Fibroblast of mammary gland (primary cell): ENCODE measurements at places on chromosomes 7 and 10.
A peak's percentile ranks its signal among the peaks of the same experiment; 100 is the strongest.

DNA sequence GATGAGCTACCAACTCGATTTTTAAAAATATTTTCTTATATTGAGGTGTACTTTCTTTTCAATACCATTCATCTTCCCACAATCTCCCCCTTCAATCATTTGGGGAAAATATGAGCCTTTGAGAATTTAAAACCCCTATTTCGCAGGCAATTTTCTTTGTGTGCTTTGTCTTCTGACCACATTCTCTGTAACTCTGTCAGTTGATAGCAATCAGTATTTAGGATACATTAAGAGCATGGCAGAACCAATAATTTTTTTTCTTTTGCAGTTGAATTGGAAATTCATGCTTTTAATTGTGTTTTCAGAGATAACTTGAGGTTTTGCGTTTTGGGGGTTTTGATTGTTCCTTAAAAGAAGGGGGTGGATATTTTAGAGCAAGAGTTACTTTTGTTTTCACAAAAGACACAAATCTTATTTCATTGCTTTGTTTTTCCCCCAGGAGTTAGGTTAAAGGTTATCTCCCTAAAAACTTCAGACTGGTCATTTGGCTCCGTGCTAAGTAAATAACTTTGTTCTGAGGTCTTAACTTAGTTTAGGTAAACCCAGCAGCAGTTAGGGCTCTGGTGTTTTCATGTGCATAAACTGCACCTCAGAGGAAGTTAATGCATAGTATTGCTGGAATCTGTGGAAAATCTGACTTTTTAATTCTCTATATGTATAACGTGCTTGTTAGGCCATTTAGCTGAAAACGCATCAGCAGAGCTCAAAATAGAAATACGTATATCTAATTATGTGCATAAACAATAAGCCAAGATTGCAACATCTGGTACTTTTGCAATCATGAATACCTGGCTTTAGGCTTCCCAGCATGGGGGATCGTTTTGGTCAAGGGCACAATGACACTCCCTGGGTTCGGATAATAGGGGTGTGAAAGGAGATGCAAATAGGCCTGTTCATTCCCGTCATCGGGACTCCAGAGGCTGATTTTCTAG lies 676.4 kb upstream of the ANKRD30A start:
- DNase-seq, result no peak

GRCh38 chr7:69684369-69685292 lies 86.4 kb downstream of the AUTS2 start:
- DNase-seq, result no peak

GRCh38 chr10:18021725-18022480 lies 70.2 kb downstream of the SLC39A12 start:
- DNase-seq, result peak; percentile 10

GRCh38 chr7:37684927-37685326 lies 1.4 kb downstream of the GPR141 start:
- no peak for DNase-seq

DNA sequence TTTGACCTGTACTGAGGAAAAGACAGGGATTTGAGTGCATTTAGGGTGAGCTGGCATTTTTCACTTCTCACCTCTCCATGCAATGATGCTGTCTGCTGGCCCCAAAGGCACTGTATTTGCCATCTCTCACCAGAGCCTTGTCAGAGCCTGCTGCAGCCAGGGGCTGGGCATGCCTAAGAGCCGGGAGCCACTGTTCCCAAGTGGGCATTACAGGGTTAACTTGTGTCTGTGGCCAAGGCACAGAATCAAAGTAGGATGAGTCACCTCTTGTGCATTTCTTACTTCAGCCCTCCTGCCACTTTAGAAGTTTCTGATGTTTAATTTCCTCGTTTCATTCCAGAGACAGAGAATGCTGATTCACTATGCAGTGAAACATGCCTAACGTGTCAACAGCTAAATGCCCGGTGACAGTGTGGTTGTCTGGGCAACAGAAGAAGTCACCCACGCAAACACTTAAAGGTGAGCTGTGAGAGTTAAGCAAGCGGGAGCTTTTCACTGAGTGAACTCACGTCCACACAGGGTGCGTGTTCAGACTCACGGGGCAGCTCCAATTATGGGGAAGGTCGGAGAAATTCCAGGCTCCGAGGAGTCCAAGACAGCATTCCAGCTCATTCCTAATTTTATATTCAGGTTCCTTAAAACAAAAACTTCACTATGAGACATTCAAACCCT lies 57.1 kb upstream of the IGFBP3 start:
- peak; percentile 95 for DNase-seq

GRCh38 chr10:28214219-28214618 lies 88.6 kb downstream of the MPP7 start:
- no peak for DNase-seq

DNA sequence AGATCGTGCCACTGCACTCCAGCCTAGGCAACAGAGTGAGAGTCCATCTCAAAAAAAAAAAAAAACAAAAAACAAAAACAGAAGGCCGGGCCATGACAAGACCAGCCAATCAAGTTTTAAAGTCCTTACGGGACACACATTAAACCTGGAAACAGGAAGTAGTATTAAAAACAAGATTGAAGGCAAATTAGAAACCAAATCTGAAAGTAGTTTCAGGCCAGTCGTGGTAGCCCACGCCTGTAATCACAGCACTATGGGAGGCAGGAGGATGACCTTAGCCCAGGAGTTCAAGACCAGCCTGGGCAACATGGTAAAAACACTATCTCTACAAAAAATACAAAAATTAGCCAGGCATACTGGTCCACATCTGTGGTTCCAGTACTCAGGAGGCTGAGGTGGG lies 18.1 kb downstream of the PSAP start:
- DNase-seq, result no peak

GRCh38 chr7:126690104-126690503 lies 562.6 kb downstream of the GRM8 start:
- DNase-seq, result no peak

DNA sequence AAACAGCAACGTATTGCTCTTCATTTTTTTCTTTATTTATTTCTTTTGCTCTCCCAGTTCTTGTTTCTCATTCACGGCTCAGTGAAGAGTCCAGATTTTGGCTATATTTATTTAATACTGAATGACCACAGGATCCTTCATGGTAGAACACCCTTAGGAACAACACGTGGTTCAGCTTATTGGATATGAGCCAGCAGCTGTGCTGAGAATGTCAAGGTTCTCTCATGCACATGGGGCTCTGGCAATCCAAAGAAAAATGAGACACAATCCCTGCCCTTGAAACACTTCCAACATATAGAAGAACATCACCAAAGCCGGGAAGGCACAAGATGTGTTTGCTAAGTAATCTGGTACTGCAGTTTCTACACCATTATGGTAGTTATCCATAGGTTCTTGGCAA lies 852.9 kb downstream of the SORCS1 start:
- DNase-seq, result peak; percentile 2

DNA sequence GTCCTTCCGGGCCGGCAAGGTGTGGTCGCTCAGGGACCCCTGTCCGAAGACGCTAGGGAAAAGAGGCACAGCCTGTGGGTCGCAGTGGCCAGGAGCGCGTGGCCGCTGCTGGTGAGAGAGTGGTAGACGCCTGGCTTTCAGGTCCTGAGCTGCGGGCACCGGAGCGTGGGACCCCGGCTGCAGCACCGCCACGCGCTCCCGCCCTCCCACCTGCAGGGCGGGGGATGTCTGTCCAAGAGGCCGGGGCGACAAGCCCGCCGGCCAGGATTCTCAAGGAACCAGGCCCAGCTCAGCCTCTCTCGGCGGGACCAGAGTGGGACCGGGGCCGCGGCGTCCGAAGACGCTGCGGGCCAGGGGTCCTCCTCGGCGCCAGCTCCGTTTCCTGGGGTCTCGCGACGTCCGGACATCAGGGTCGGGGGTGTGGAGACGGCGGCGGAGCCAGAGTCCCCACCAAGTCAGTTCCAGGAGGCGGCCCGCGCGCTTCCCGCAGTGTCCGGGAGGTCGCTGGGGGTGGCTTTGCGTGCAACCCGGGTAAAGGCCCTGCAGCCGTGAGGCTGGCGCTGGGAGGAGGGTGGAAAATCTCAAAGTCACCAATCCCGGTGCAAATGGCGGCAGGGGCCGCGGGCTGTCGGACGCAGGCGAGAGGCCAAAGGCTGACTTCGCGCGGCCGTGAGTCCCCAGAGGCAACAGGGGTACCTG lies 5.5 kb downstream of the ZNF503 start:
- DNase-seq, result no peak

- peak; percentile 64 for DNase-seq
These were observed 727 bp upstream of the PDSS1 start for GRCh38 chr10:26696786-26697162.

DNA sequence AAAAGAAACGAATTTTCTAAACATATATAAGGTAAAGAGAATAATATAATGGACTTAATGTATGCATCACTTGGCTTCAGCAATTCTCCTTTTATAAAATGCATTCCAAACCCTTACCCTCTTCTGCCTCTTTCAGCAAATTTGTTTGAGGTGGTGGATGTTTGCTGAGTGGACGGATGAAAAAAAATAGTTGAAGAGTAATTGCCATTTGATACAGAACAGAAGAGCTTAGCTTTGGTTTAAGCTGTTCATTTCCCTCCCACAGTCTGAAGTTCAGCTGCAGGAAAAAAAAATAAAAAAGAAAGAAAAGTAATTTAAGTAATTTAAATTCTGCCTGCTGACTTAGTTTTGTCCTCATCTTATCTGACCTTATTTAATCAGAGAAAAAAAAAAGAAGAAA lies 138.6 kb downstream of the GALNT17 start:
- no peak for DNase-seq

DNA sequence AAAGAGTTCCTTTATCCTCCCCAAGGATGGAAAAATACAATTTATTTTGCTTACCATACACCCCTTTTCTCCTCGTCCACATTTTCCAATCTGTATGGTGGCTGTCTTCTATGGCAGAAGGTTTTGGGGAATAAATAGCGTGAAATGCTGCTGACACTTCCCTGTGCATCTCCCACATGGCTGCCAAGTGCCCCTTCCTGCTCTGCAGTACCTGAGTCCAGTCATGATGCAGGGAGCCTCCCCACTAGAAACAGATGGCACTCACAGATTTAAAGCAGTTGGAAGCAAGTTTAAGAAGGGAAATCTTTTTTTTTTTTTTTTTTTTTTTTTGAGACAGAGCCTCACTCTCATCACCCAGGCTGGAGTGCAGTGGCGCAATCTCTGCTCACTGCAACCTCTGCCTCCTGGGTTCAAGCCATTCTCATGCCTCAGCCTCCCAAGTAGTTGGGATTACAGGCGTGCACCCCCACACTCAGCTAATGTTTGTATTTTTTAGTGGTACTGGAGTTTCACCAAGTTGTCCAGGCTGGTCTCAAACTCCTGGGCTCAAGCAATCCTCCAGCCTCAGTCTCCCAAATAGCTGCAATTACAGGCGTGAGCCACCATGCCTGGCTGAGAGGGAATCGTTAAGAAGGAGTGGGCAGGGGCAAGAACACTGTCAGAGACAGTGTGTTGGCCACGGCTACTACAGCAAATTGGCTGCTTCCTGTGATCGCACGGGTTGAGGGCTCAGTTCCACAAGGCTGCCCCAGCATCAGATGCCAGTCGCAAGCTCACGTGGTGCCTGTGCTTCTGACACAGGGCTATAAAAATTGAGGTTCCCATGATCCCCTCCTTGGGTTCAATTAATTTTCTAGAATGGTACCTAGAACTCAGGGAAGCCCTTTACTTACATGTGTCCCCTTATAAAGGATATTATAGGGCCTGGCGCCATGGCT lies 5.3 kb upstream of the PILRA start:
- DNase-seq, result no peak

DNA sequence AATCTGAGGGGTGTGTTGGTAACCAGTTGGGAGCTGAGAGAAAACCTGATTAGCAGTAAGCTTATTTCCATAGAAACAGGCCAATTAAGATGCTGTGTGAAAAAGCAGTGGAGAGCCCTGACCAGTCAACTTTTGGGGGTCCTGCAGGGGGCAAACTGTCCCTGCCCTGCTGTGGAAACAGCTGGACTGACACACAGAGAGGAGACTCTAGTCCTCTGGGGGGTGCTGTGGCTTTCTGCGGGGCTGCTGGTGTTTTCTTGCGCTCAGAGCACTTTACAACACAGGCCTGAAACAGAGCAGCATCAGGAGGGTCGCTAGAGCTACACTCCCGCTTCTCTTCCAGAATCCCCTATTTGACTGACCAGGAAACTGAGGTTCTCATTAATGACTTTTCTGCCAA lies 546.9 kb upstream of the GALNT17 start:
- no peak for DNase-seq

DNA sequence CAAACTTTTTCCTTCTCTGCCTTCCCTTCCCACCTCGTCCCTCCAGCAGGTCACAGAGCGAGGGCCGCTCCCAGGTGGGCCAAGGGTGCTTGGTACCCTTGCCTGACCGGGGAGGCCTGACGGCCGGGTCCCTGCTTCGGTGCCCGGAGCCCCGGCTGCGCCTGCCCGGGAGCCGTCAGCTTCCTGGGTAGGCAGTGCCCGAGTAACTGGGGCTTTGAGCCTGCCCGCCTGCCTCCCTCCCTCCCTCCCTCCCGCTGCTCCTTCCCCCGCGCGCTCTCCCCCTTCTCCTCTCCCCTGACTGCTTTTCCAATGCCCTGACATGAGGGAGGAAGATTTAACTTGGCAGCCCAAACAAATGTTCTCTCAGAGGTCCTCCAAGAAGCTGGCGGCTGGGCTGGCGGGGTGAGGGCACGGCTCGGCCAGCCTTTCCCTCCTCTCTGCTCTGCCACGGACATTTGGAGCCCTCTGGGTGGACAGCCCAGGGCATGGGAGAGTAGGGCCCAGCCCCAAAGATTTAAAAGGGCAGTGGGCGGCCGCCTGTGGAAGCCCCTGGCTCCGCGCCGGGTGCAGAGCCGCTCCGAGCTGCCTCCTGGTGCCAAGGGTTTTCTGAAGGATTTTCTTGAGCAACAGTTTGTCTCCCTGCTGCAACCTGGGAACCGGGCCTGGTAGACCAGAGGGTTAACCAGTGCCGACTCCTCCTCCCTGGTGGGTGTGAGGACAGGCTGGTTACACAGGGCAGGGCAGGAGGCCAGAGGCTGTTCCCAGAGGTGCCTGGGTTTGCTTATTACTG lies 2.0 kb downstream of the ZMIZ1 start:
- DNase-seq, result peak; percentile 89

GRCh38 chr7:80918399-80918798 lies 452 bp downstream of the SEMA3C start:
- peak; percentile 31 for DNase-seq

DNA sequence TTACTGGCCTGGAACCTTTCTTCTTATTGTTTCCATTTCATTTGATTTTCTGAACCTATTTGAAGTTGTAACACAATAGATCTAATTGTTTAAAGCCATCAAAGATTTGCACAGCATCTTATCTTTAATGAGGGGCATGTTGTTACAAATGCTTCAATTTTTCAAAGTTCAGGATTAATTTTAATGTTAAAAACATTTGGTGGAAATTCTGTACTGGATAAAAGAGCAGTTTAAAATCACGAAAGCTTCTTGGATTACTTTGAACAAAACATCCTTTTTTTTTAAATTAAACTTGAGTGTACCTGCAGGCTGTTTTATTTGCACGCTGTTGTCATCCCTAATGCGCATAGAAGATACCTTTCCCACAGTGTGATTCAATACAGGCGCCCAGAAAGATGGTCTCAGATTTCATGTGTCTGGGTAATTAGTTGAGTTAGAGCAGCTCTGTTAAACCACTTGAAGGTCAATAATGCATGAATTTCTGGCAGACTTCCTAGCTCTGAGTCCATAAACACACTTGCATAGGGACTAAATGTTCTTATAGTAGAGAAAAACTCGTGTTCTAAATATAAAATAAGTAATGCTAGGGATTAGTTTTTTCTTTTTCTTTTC lies 29.3 kb upstream of the DDX50 start:
- peak; percentile 84 for DNase-seq
